Right kidney (tissue), 9 donors: ENCODE measurements at places on chromosomes 6 and 20.
A peak's percentile ranks its signal among the peaks of the same experiment; 100 is the strongest.

DNA sequence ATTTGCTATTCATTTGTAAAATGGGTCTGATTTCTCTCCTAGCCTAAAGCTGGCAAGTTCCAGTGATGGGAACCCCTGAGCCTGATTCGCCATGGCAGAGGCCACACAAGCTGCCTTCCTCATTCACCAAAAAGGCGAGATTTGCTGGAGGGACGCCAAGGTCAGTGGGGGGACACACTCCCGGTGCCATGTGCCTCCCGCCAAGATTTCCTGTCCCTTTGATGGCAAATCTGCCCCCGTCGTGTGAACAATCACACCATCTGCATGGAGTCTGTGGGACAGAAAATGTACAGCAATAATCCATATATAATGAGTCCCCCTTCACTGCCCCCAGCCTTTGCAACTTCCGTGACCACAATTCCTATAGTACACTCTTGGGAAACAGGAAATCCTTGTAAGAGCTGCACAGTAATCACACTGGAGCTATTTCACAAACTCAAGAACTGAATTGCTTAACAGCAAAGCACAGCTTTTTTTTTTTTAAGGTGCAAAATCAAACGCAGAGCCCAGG, 15.7 kb upstream of the IGF2R start:
- peak; percentile 36 for DNase-seq

DNA sequence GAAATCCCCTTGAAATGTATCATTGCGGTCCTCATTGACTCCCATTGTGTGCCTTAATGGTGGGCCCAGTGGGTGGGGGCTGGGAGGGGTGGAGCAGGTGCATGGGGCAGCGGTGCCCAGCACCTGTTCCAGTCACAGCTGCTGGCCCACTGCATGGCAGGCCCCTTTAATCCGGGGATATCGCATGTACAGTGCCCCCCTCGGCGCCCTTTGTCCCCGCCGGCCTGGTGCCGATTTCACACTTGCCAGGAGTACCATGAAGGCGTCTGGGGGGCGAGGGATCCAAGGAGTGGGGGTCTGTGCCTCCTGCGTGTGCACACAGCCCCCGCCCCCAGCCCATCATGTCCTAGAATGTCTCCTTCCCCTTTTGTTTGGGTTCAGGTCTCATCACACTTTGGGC, 2.8 kb downstream of the SNAI1 start:
- DNase-seq = no peak

DNA sequence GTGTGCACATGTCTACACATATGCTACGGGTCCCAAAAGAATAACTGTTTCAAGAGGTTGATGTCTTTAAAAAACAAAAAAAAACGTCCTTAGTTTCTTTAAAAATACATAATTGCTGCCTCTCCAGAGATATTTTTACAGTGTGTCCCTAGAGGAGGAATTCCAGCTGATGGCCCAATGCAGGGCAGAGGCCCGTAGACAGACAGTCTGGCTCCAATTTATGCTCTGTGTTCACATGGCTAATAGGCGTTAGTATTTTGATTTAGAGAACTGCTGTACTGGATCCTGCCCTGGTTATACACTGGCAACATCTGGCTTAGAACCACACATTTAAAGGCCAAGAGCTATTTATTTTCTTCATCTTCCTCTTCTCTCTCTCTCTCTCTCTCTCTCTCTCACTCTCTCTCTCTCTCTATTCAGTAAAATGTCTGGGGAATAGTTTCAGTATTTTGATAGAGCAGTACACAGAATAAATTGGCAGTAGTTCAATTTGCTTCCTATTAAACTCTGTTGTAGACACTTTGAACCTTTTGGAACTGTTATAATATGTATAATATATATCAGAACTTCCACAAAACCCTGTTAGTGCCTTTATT, 260.6 kb downstream of the EYA4 start:
- DNase-seq = no peak

- DNase-seq = no peak
These were observed 17.1 kb upstream of the SASH1 start for GRCh38 chr6:148325316-148326068.

DNA sequence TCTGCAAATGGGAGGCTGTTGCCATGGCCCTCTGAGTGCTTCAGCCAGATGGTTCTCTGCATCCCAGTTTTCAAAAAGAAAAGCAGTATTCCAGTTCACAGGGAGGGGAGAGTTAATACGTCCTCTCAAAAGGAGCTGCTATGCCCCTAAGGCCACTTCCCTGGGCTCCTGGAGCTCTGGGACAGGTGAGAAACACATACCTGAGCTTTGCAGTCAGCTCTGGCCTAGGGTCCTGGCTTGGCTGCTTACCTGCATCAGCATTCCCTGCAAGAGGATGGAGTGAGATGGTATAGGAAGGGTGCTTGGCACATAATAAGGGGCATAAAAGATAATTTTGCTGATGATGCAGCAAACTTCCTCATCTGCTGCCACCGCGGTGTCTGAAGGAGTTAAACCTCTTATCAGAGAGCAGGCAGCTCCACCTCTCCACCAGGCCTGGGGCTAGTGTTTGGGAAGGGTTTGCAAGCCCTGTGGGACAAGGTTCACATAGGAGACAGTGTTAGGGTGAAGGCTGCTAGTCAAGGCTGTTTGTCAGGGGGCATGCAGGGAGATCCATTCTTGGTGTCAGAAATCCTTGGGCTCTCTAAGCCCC, 62.7 kb downstream of the SLC24A3 start:
- DNase-seq = peak; percentile 28

DNA sequence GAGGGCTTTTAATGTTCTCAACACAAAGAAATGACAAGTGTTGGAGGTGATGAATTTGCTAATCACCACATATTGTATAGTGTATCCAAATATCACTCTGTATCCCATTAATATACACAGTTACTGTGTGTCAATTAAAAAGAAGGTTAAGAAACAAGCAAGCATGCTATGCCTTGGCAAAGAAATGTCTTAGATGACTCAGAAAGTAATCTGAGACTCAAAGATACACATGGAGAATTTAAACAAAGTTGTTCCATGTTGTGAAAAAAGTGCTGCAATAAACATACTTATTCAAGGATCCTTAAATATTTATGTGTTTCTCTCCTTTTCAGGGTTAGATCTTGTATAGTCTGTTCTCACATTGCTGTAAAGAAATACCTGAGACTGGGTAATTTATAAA, 300.9 kb downstream of the DHX35 start:
- no peak for DNase-seq

DNA sequence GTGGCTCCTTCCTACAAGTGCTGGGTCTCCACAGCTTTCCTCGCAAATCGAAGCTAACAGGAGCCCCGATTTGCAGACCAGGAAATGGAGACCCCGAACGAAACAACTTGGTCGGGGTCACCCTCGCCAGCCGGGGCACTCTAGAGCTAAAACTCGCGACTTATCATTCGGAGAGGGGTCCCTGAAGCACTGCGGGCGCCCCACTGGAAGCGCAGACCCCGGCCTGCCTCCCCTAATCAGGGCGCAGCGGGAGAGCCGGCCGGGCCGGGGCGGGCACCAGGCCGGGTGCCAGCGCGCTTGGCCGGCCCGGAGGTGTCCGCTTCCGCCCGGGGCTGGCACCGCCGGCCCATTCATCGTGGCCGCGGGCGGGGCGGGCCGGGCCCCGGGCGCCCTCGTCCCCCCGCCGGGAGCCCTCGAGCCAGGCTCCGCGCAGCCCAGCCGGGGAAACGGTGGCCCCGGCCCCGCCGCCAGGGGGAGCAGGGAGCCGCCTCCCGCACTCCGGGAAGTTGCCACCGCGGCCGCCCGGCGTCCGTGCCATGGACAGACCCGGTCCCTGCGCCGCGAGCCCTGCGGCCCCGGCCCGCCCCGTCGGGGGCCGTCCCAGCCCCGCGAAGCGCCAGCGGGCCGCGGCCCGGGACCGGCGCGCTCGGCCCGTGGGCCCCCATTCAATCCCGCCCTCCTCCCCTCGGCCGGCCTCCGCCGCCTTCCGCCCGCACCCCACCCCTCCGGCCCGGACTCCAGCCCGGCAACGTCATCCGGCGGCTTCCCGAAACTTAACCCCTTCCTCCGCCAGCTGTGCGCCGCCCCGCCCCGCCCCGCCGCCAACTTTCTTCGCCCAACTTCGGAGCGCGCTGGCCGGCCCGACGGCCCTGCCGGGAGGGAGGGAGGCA, 961 bp downstream of the RRBP1 start:
- peak; percentile 77 for DNase-seq

DNA sequence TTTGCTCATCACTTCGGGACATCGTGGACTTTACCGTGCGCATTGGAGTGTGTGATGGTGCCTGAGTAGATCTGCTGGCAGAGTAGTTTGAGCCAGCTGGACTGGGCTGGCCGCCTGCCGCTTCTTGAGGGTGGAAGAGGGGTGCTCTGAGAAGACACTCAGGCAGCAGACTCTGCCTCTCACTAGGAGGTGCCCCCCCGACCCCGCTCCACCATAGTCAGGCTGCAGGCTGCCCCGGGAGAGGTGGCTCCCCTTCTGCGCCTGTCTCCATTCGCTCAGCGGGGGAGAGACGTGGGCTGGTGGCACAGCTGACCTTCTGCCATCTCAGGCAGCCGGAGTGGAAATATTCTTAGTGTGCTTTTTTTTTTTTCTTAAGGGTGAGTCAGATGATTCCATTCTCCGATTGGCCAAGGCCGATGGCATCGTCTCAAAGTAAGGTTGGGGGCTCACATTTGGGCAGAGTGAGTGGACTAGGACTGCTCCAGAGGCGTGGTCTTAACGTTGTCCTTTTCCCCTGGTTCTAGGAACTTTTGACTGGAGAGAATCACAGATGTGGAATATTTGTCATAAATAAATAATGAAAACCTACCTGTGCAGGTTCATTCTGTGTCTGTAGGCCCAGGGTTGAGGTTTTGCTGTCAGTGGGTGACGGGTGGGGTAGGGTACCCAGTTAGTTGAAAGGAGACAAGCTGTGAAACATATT, 1.2 kb downstream of the RPS21 start:
- no peak for DNase-seq

- no peak for DNase-seq
These were observed 122.2 kb upstream of the FAM184A start for GRCh38 chr6:119200512-119201175.

- no peak for DNase-seq
These were observed 12.3 kb upstream of the SPO11 start for GRCh38 chr20:57317316-57317788.

GRCh38 chr6:137046871-137047412, 2.2 kb upstream of the IL20RA start:
- DNase-seq = no peak

DNA sequence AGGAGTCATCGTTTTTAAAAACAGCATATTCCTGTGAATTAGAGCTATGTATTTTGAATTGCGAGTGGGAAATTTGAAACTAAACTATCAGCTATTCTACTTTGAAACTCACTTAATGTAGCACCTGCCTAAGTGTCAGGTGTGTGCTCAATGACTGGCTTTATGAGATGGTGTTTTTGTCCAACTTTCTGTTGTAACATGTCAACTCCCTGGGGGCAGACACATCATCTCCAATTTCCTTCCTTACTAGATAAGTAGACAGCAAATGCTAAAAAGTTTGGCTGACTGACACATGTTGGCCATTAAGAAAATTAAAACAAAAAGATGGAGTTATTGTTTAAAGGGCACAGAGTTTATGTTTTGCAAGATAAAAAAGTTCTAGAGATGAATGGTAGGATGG, 226.9 kb downstream of the TFAP2B start:
- no peak for DNase-seq

DNA sequence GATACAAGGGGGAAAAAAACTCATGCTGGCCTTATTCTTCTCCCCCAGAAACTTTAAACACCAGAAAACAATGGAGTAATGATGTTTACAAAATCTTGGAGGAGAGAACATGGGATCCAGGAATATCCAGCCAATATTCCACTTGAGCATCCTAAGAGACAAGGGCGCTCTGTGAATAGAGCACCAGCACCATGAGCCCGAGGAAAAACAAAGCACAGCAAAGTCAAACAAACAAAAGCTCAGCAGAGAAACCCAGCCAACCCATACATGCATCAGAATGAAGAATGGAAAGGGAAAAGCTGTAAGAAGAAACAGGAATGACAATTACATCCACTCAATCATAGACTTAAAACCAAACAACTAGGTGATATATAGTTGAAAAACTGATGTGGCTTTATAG, 4.6 kb upstream of the NAA20 start:
- DNase-seq = no peak

- DNase-seq = no peak
These were observed 26.9 kb downstream of the EPB41L2 start for GRCh38 chr6:131036143-131036542.

DNA sequence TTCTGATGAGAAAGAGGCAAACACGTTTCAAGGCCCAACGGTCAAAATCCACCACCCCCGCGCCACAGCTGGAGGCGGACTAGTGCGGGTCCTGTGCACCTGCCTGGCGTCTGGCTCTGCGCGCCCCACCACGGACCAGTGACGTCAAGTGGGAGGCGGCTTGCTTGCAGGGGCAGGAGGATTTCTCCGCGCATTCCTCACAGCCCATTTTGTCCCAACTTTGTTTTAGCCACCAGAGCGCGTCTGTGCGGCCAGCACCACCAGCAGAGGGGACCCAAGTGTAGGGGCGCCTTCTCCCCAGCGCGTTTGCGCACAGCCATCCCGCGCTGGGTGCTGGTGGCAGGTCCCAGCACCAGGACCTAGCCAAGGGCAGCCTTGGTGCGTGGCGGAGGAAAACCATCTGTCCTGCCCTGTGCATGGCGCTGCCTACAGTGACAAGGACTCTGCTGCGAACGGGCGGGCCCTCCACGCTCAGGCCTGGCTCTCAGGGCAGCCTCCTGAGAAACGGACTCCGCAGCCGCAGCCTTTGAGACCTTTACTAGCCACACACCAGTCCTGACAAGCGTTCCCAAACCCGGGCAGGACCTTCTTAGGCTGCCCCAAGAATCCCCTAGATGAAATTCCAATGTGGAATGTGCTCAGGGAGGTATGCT, 194.8 kb upstream of the EXOC2 start:
- DNase-seq = no peak

- DNase-seq = no peak
These were observed 886 bp downstream of the ROMO1 start for GRCh38 chr20:35699957-35700624.

GRCh38 chr6:163686301-163686700, 271.8 kb downstream of the QKI start:
- DNase-seq = no peak

GRCh38 chr20:58243653-58244410, 15.4 kb upstream of the ANKRD60 start:
- no peak for DNase-seq
